ENCODE measurements at places on chromosomes 2 and 18.

DNA sequence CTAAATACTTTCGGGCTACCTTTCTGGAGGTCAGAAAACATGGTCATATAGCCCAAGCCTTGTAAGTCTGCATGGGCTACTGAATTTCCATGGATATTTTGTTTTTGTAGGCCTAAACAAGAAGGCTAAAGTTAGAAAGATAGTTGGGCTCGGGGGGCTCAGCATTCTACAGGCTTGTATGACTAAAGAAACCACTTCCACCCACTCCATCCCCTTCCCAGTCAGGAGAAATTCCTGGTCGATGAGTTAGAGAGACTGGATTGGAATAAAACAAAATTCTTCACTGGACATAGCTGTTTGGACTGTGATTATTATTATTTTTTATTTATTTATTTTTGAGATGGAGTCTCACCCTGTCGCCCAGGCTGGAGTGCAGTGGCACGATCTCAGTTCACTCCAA is 539.4 kb upstream of the TNP1 start:
- DNase-seq = no peak

- peak; percentile 78 for DNase-seq
Observed at GRCh38 chr2:143533846-143534245, 404.6 kb downstream of the ARHGAP15 start.

DNA sequence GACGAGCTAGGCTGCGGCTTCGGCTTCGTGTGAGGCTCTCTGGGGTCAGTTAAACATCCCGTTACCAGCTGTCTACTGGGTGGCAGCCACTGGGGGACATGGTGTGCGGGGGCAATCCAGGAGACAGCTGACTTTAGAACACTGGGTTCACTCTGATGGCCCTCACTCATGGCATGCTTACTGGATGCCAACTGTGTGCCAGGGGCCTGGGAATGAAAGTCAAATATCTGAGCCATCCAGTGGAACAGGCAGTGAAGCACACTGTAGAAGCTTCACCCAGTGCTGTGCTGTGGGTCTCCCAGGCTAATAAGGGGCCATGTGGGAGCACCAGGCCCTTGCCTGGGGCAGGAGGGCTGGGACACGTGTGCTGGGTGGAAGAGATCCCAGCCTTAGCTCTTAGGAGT is 48.3 kb downstream of the GLI2 start:
- DNase-seq = no peak

- no peak for DNase-seq
Observed at GRCh38 chr2:102050854-102051391, 59.2 kb downstream of the IL1R2 start.

- no peak for DNase-seq
Observed at GRCh38 chr2:46850742-46851141, 64.9 kb downstream of the MCFD2 start.

DNA sequence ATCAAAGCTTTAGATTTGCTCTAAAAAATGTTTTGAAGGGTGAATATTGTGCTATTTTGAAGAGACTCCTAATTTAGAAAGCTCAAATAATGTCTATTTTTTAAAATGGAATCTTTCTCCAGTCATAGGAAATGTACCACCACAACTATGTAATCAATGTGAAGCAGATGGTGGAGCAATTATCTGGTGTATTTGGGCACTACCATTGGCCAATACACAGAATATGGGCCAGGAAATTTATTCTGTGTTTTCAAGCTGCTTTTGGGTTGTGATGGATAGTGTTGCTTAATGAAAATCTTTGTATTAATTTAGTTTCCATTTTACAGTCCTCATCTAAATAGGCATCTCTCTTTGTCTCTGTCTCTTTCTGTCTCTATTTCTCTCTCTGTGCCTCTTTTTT is 17.1 kb upstream of the VWC2L start:
- DNase-seq = no peak

DNA sequence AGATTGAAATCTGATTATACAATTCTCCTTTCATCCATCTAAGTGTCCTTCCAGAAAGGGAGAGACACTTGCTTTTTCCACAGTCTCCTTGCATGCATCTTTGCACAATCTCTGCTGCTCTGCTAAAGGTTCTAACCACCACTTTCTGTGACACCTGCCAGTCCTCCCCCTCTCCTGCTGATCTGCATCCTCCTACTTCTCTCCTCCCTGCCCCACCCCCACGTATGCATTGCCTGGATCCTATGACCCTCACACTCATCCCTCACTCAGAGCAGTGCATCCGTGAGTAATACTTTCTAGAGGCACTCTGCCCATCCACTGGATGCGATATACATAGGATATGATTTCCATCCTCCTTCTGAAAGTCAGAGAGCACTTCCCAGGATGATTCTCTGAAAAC is 27.7 kb upstream of the TRAPPC8 start:
- DNase-seq = no peak

Data from NCI-H524 (cell line).